ENCODE measurements at places on chromosomes 1 and 21. TPM values are rescaled to one million over a fixed set of nuclear protein-coding genes. Genes with fewer than 3 reads are reported as not detected.
A peak's percentile ranks its signal among the peaks of the same experiment; 100 is the strongest.

Gene FAAH
- total RNA-seq = not detected

Gene RSPO1
- not detected for total RNA-seq

DNA sequence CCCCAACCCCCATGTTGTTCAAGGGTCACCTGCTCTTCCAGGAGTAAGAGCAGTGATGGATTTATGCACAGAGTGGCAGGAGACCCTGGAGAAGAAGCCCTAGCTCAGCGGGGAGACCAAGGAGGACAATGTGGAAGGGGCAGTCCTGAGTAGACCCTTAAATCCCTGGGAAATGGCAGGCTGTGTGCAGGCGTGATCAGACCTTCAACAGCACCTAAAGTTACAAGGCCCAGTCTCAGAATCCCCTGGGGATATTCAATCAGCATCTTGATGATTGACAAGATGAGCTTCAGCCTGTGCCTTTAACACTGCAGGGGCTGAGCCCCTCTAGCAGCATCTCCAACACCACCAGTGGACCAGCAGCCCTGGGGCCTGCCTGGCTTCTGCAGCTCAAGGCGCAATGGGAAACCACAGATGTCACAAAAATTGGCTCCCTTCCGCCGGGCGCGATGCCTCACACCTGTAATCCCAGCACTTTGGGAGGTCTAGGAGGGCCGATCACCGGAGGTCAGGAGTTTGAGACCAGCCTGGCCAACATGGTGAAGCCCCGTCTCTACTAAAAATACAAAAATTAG is 60.4 kb downstream of the IRF2BP2 start:
- H3K27me3 ChIP-seq = no peaks in the 10 kb centered on the region
- H3K4me1 ChIP-seq = peaks cover 14% of the 10 kb centered on the region
- no peak for DNase-seq
- H3K27ac ChIP-seq = no peak overlapping the region
- no peaks in the 10 kb centered on the region for H3K36me3 ChIP-seq
- H3K4me3 ChIP-seq = no peak overlapping the region

Gene TNFRSF1B
- total RNA-seq = 6.8 TPM

GRCh38 chr1:180789460-180789859 is 123.2 kb upstream of the KIAA1614 start:
- no peak overlapping the region for H3K4me3 ChIP-seq
- H3K4me1 ChIP-seq = no peaks in the 10 kb centered on the region
- no peak for DNase-seq
- no peak overlapping the region for H3K27ac ChIP-seq
- H3K27me3 ChIP-seq = no peaks in the 10 kb centered on the region

GRCh38 chr21:36127977-36128376 is 6.9 kb upstream of the CBR3 start:
- DNase-seq = no peak
- H3K4me1 ChIP-seq = peaks cover 5% of the 10 kb centered on the region
- no peaks in the 10 kb centered on the region for H3K27me3 ChIP-seq
- no peak overlapping the region for H3K4me3 ChIP-seq

Gene KIF14
- 21.0 TPM for total RNA-seq

DNA sequence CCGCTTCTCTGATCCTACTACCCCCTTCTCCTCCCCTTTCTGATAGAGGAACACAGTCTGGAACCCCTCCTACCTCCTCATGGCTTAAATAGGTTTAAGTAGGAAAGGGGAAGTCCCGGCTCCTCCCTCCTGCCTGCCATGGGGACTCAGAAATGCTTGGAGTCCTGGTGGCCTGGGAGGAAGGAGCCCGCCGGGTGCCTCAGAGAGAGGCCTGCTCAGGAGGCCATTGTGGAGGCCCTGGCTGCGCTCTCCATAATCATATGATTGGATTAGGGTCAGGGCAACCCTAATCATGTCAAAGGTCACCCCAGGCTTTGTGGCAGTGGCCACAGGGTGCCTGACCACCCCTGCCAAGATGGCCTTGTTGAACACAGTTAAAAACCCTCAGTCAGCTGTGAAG is 29.0 kb downstream of the WNT3A start:
- DNase-seq = no peak
- no peaks in the 10 kb centered on the region for H3K4me1 ChIP-seq
- H3K36me3 ChIP-seq = no peaks in the 10 kb centered on the region

DNA sequence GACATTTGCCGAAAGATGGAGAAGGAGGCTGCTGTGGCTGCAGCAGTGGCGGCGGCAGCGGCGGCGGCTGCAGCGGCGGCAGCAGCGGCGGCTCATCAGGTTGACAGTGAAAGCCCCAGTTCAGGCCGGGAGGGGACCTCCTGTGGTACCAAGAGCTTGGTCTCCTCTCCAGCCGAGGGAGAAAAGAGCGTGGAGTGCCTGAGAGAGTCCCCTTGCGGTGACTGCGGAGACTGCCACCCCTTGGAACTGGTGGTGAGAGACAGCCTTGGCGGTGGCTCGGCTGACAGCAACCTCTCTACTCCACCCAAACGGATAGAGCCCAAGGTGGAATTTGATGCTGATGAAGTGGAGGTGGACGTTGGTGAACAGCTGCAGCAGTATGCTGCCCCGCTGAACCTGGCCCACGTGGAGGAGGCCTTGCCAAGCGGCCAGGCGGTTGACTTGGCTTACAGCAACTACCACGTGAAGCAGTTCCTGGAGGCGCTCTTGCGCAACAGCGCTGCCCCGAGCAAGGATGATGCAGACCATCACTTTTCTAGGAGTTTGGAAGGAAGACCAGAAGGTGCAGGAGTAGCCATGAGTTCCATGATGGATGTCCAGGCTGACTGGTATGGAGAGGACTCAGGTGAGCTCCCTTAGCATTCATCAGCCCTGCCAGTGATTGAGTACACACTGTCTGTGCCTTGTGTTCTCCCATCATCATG is 6.3 kb downstream of the ZBTB8B start:
- no peak overlapping the region for H3K4me3 ChIP-seq
- DNase-seq = no peak
- no peaks in the 10 kb centered on the region for H3K36me3 ChIP-seq
- no peaks in the 10 kb centered on the region for H3K27me3 ChIP-seq
- H3K4me1 ChIP-seq = no peaks in the 10 kb centered on the region

DNA sequence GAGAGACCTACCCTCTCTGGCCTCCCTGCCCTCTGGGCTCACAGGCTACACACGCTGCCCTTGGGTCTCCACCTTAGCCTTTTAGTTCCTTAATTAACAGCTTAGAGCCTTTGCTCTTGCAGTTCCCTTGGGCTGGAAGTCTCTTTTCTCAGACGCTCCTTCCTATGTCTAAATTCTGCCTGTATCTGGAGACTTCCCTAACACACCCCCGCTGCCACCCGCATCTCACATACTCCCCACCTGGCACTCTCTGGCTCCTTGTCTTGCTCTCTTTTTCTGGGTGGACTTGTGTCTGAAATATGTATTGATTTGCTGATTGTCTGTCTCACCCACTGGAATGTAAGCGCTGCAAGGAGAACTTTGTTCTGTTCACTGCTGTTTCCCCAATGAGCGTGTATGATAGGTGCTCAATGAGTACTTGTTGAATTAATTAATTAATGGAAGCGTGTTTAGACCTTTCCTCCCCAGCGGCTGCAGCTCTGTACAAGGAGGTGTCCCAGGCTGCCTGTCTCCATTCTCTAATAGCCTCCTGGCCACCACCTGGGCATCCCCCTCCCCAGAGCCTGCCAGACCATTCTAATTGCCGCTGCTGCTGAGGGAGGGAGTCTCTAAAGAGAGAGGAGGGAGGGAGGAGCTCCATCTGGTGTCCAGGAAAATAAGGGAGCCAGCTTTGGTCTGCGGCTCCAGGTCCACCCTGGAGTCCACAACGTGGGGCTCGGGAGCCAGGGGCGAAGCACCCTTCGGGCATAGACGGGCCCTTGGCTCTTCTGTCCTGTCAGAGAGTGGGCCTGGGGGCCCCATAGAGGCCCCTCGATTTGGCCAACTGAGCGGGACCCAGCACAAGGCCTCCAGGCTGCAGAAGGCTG is 95.4 kb downstream of the RNF220 start:
- no peak for DNase-seq
- peaks cover 23% of the 10 kb centered on the region for H3K27me3 ChIP-seq
- H3K27ac ChIP-seq = no peak overlapping the region
- no peaks in the 10 kb centered on the region for H3K4me1 ChIP-seq
- no peak overlapping the region for H3K4me3 ChIP-seq
- H3K36me3 ChIP-seq = no peaks in the 10 kb centered on the region

DNA sequence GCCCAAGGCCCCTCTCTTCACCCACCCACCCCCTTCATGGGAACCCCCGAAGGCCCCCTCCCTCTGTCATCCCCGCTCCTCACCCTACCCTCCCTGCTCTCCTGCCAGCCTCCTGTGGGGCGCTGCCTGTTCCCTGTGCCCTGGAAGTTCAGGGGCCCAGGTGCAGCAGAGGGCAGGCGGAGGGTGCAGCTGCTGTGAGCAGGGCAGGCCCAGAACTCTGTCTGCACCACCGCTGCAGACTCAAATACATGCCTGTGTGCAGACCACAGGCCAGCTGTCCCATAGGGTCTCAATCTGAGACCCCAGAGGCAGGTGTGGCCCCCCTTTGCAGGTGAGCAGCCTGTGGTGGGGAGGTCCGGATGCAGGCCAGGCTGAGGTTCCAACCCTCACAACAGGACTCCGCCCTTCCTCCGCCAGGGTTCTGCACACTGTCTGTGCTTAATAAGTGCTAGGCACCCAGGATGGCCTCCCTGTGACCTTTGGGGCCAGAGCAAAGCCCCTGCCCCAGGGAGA is 62.5 kb downstream of the WNT9A start:
- peaks cover 14% of the 10 kb centered on the region for H3K4me1 ChIP-seq
- H3K27me3 ChIP-seq = no peaks in the 10 kb centered on the region
- DNase-seq = peak; percentile 12
- H3K27ac ChIP-seq = no peak overlapping the region

GRCh38 chr21:23960769-23961168 is 1646.5 kb downstream of the MRPL39 start:
- H3K27ac ChIP-seq = no peak overlapping the region
- H3K4me3 ChIP-seq = no peak overlapping the region
- H3K36me3 ChIP-seq = no peaks in the 10 kb centered on the region
- H3K27me3 ChIP-seq = no peaks in the 10 kb centered on the region

DNA sequence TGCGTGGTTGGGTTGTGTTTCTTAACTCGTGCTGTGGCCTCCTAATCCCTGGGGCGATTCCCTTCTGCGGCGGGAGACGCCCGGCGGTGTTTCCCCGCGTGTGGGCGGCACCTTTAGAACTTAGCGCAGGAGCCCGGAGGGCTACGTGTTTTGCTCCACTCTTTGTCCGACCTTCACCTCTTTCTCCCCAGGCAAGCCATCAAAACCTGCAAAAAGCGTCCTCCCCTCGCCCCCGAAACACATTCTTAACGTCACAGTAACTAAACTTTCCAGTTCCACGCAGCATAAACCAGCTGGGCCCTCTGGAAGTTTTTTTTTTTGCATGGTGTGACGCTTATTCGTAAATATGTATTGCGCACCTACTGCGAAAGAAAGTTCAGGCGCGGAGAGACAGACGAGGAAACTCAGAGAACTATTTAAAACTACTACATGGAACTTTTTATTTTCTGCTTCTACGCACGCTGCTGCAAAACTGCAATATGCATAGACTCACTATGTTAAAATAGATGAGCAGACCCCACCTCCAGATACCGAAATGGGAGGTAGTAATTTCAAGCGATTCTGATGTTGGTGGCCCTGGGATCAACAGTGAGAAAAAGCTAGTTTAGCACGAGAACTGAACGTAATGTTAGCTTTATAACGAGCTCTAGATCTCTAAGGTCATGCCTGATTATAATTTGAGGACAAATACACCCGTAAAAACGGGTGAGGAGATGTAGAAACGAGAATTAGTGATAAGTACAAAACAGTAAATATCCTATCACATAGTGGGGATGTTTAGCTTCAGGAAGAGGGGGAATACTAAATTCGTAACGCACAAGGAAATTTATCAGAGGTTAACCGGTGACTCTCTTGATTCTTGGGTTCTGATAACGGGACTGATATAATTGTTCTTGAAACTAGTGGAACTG is 920 bp downstream of the MTR start:
- no peak for DNase-seq
- peak overlapping the region; percentile 76 for H3K27ac ChIP-seq
- peak overlapping the region; percentile 79 for H3K4me3 ChIP-seq
- no peaks in the 10 kb centered on the region for H3K27me3 ChIP-seq

- H3K27me3 ChIP-seq = no peaks in the 10 kb centered on the region
- no peak overlapping the region for H3K27ac ChIP-seq
- H3K4me3 ChIP-seq = no peak overlapping the region
- H3K36me3 ChIP-seq = no peaks in the 10 kb centered on the region
Measured at GRCh38 chr1:199221371-199222150, 582.7 kb downstream of the PTPRC start.

Gene AMY2B
- total RNA-seq = 0.26 TPM

DNA sequence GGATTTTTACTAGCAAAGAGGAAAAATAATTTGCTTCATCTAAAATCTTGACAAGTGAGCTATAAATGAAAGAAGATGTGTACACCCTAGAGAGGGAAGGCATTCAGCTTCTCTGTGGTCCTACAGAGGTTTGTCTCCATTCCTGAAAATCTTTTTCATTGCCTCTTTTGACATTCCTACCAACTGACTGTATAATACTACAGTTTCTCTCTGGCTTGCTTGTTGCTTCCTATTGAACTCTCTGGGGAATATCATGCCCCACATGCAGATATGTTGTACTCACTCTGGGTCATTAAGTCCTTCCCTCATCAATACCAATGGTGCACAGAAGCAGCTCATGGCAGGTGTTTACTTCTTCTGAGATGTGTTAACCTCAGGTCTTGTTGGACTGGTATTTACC is 371.2 kb upstream of the PLXNA2 start:
- H3K36me3 ChIP-seq = no peaks in the 10 kb centered on the region
- no peaks in the 10 kb centered on the region for H3K27me3 ChIP-seq
- H3K4me3 ChIP-seq = no peak overlapping the region
- no peak for DNase-seq

Gene GIPC2
- not detected for total RNA-seq

DNA sequence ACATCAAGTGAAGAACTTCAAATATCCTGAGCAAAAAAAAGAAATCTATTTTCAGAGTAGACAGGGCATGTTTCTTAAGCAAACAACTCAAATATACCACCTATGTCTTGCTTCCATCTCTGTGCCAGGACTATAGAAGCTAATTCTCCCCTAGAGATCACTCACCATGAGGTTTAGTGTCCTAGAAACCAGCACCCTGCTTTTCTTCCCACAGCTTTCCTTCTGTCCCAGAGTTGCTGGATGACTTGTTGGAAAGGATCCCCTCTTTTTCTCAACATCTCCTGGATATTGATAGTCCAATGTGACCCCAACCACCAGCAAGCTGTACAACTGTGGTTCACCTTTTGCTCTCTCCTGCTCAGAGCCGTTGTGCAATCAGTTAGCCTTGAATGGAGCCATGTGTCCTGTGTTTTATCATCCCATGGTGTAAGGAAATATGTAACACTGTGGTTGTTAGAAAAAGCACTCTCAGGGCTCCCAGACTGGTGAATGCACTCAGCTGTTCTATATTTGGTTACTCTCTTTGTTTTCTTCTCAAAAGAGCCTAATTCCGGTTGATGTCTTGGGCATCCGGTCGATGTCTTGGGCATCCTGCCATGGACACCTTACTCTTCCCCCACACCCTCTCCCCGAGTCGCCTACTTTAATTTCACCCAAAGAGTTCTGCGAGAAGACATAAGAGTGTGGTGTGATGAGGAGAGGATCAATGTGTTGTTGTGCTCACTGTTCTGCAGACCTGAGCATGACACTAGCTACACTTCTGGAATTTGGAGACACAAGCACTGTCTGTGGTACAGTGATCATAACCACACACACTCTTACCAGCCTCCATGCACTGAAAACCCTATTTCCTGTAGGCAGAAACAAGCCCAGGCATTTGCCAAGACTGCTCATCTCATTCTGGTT is 1.7 kb downstream of the TNFSF4 start:
- no peak overlapping the region for H3K27ac ChIP-seq
- no peak for DNase-seq
- peaks cover 14% of the 10 kb centered on the region for H3K4me1 ChIP-seq
- no peaks in the 10 kb centered on the region for H3K36me3 ChIP-seq
- no peaks in the 10 kb centered on the region for H3K27me3 ChIP-seq
